Stimulated activated naive CD4-positive, alpha-beta T cell (primary cell): ENCODE measurements at places on chromosomes 2 and 18.

GRCh38 chr18:13223311-13224143, 5.0 kb downstream of the LDLRAD4 start:
- no peak for DNase-seq

- no peak for DNase-seq
Measured at GRCh38 chr2:98842136-98842535, 93.9 kb downstream of the CRACDL start.

- DNase-seq, result peak; percentile 22
Measured at GRCh38 chr2:239882331-239882732, 142.8 kb downstream of the NDUFA10 start.

DNA sequence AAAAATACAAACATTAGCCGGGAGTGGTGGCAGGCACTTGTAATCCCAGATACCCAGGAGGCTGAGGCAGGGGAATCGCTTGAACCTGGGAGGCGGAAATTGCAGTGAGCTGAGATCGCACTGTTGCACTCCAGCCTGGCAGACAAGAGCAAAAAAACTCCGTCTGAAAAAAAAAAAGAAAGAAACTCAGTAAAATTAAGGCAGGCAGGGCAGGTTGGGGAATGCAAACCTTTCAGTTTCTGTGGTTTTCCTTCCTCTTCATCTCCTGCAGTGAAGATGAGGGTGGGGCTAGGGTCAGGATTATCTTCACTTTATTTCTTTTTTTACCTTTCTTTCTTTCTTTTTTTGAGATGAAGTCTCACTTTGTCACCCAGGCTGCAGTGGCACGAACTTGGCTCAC, 43.2 kb upstream of the PSME4 start:
- DNase-seq, result peak; percentile 46

DNA sequence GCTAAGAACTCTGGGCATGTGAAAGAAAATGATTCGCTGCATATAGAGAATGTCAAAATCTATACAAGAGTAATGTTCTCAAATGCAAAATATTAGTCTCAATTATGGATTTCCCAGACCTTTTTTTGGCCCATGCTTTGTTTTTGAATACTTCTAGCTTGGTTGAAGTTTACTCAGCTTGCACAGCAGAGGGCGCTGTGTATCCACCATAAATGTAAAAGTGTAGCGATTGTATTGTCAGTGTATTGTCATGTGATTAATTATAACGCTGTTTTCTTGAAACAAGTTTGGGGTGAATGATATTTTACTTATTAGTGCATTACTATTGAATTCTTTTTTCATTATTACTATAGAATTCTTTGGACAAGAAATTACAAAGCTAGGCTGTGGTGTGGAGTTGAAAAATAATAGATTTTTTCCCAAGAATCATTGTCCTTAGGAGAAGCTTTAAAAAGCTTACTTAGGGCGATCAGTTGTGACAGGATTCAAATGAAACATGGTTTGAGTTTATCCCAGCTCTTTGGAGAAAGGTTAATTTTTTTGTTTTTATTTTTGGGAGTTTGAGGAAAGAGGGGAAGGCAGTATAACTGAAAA, 98.3 kb downstream of the PIK3C3 start:
- peak; percentile 10 for DNase-seq

DNA sequence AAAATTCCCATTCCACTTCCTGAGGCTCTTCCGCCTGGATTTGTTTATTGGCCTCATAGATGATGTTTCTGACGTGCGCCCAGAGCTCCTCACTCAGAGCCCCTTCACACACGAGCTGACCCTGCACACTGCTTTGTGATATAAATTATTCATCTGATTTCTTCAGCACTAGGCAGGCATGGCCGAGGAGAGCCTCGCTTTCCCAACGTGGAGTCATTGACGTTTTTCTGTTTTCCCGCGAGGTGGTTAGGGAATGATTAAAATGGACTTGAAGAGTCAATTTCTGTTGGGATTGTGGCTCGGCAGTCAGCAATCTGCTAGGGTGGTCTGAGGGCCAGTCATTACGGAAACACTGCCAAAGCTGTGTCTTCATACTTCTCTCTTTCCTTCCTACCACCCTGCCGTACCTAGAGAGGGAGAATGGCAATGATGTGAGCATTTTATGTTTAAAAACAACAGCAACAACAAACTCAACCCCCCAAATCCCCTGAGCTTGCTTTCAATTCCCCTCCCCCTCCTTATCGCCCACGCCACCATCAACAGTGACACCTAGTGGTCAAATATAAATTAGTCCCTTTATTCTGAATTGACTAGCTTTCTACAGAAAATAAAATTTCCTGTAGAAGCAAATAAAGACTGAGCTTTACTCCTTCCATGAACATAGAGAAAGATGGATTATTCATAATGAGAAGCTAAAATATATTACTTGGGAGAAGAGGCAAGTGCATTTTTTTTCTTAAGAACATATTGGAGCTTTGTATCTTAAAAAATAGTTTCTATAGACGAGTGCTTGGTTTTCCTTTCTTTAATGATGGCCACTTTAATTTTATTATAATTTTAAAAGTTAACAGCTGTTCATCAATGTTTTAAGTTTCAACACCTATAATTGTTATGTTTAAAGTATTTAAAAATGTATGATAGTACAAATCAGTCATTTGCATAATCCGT, 285.1 kb downstream of the MTX2 start:
- DNase-seq, result peak; percentile 11

DNA sequence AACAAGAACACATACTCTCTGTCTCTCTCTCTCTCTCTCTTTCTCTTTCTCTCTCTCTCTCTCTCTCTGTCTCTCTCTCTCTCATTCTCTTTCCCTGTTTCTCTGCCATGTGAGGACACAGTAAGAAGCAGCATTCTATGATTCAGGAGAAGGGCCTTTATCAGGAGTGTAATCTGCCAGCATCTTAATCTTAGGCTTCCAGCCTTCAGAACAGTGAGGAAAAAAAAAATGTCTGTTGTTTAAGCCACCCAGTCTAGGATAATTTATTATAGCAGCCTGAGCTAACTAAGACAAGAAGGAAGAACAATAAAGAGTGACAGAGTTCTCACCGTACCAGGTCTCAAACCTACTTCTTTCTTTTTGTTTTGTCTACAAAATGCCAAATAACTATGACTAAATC, 399.4 kb downstream of the SOCS6 start:
- DNase-seq, result no peak

DNA sequence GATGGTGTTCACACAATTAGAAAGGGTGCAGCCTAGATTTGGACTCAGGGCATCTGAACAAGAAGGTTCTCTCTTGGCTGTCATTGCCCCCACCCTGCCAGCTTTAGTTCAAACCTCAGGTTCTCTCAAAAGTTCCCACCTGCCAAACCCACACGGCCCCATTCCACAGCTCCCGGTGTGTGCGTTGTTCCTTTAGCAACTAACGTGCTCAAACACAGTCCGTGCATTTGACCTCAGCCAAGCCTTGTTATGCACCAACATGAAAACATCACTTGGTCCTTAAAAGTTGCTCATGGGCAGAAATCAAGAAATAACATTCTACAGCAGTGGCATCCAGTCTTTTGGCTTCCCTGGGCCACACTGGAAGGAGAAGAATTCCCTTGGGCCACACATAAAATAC, 32.0 kb downstream of the LOXHD1 start:
- DNase-seq, result no peak

DNA sequence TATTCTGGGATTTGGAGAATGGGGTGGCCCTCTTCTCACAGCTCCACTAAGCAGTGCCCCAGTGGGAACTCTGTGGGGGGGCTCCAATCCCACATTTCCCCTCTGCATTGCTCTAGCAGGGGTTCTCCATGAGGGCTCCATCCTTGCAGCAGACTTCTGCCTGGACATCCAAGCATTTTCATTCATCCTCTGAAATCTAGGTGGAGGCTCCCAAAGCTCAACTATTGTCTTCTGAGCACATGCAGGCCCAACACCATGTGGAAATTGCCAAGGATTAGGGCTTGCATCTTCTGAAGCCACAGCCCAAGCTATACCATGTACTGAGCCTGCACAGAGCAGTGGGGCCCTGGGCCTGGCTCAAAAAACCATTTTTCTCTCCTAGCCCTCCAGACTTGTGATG, 162.4 kb upstream of the CWC22 start:
- no peak for DNase-seq

GRCh38 chr2:237877576-237878307, 18.3 kb downstream of the RAMP1 start:
- DNase-seq, result no peak

GRCh38 chr18:11096839-11097750, 52.3 kb downstream of the PIEZO2 start:
- no peak for DNase-seq

DNA sequence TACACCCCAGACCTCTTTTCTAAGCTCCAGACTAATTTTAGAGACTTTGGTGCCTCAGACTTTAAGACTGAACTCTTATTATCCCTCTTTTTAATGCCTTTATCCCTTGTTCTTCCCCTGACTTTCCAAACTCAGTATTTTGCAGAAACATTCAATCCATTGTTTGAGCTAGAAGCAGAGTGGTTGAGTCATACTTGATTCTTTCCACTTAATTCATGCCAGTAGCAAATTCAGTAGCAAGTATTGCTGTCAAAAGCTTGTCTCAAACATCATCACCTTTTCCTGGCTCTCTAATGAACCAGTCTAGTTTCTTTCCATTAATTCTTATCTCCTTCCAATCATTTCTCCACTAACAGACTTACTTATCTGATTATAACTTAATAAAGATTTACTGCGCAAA, 699.7 kb upstream of the ZNF804A start:
- no peak for DNase-seq

- no peak for DNase-seq
Measured at GRCh38 chr2:206457188-206457634, 13.9 kb downstream of the ADAM23 start.

DNA sequence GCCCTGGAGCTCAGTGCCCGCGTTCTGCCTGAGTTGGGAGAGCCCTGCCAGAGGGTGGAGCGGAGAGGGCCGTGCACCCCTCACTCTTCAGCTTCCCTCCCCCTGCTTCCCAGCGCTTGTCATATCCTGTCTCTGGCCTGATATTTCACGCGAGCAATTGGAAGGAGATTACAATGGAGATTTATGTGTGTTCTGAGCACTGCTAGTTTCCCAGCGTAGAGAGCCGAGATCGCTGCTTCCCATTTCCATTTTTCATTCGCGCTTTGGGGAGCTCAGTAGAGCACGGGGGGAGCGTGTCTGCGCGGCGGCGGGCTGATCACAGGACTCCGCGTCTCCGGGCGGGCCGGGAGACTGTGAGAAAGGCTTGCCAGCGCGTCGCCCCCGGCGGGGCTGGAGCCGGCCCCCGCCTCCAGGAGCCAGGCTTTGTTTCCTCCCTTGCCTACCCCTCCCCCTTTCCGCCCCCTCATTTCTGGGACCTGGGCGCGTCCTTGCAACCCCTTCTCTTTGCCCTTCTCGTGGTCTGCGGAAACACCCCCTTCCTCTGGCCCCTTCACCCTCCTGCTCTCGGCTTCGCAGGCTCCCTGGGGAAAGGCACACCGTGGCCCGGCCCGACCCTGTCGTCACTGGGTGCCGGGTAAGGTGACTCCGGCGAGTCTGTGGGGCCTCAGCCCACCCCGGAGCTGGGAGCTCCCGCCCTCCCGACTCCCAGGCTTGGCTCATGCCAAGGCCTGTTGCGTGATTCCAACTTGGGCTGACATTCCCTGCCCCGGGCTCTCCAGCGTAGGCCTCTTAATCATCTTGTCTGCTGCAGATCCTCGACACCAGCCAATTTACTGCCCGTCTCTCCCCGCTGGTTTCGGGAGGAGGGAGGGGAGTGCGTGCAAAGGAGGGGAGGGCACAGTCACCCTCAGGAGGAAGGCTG, 5.8 kb downstream of the DLX2 start:
- DNase-seq, result no peak

DNA sequence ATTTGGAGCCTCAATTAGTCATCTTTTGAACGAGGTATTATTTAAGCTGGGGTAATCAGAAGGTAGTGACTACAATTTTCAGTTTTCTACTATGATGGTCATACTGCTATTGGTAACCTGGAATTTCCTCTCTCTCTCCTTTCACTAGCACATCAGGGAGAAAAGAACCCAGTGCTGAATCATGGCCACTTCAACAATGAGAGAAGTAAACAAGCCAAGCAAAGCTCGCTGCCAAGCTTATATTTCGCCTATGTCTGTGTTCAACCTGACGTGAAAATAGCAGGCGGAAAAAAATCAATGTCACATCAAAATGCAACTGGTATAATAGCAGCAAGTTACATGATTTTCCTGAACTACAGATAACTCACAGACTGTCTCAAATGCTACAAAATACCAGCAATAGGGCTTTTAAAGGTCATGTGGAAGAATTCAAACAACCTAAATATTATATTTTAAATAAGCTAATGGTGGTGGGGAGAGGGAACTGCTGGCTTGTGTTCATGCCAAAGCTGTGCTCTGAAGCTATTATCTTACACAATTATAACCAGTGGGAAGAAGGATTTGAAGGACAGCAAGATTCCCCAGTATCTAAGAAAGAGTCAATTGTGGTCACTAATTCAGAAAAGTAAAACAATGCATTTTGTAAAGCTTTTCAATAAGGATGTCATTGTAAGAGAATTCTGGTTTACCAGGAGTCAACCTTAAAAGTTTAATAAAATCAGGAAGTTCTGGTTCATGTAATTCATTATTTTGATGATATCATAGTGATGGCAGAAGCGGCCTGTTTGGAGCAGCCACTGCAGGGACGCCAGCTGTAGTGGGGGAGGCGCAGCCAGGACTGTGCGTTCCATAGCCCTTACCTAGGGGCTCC, 38.0 kb downstream of the RNF152 start:
- no peak for DNase-seq

GRCh38 chr2:198664321-198664720, 793.4 kb downstream of the SATB2 start:
- no peak for DNase-seq

DNA sequence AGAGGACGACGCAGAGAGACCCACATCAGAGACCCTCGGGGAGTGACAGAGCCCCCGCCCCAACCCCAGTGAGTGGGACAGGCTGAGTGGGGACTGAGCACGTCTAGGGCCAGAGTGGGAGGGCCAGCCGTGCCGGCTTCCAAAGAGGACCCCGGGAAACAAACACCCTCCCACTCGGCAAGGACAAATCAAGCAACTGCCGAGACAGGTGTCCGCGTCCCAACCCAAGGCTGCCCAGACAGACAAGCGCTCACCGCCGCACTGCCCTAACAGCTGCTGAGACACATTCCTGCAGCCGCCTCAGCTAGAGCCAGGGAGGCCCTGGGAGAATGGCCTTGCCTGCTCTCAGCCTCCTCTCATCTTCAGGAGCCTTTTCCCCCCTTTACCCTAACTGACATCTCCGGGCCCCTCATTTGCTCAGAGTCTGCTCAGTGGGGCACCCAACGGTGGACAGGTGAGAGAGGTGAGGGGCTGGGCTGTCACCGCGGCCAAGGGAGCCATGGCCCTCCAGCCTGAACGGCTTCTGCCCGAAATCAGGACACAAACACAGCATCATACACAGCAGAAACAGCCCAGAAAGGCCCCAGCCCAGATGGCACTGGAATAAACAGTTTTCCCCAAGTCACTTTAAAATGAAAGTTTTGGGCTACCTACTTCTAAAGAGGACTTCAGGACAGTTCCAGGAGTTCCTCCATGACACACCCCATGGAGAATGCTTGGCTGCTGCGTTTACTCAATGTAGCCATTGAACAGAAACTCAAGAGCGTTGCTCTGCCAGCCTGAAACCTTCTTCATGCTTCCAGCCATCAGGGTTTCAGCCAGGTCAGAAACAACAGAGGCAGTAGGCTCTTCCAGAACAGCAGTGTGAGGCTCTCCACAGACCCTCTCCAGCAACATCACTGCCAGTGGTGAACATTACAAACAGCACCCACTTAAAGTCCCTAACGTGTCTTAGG, 23.6 kb downstream of the SLC66A2 start:
- no peak for DNase-seq
